Astrocyte of the cerebellum (primary cell): ENCODE measurements at places on chromosomes 11 and 22.

- no peak for DNase-seq
These were observed 318.1 kb upstream of the CTSC start for GRCh38 chr11:88655656-88656055.

DNA sequence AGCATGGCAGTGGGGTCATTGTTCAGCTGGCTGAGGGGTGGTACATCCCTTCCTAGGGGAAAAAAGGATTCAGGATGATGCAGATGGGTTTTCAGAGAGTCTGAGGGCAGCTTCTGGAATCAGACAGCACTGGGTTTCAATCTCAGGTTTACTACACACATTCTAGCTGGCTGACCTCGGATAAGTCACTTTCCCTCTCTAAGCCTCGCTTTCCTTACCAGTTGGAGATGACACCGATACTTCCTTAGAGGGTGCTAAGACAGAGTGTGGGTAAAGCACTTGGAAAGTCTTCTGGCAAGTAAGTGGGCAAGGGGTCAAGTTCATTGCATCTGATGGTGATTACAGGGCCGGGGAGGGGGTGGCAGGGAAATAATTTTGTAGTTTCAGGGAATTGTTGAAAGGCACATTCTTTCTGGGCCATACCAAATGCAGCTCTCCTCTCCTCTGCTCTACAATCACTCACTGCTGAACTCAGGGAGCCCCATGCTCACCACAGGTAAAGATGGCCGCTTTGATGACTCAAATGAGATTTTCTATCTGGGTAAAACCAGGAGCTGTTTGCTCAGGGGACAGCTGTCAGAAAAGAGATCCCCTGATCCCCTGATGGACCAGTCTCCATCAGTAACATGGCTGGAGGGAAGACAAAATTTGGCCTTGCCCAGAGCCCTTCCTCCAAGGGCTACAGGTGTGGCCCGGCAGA, 6.5 kb upstream of the MIAT start:
- DNase-seq = no peak

DNA sequence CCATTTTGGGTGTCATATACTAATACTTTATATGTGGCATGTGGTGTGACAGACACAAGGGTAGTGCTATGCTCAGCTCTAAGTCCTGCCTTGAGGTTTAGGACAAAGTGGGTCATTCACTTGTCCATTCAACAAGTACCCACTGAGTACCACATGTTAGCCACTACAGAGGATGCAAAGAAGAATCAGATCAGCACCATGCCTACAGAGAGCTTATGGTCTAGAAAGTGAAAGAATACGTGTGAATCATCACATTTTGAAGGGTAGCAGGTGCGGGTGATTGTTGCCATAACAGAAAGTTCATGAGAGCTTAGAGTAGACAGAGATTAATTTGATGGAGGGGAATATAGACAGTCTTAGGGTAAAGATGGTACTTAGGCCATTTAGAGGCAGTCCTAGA, 18.3 kb downstream of the CLMP start:
- no peak for DNase-seq

DNA sequence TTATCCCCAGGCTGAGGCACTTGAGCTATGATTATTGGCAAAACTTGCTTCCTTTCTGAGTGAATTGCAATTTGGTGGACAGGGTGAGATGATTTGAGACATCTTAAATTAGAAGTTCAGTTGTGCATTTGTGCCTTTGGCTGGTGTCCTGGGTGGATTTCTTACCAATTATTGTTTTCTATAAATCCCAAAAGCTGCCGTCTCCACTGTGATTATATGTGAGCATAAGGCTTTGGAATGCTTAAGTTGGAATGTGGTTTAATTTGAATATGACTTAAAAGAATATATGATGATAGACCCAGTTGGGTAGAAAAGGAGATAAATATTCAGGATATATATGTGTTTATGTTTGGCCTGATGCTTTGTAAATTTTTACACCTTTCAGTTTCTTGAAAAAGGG, 70.0 kb downstream of the EXT2 start:
- DNase-seq = no peak

GRCh38 chr11:110230377-110230776, 66.0 kb downstream of the RDX start:
- DNase-seq = no peak

DNA sequence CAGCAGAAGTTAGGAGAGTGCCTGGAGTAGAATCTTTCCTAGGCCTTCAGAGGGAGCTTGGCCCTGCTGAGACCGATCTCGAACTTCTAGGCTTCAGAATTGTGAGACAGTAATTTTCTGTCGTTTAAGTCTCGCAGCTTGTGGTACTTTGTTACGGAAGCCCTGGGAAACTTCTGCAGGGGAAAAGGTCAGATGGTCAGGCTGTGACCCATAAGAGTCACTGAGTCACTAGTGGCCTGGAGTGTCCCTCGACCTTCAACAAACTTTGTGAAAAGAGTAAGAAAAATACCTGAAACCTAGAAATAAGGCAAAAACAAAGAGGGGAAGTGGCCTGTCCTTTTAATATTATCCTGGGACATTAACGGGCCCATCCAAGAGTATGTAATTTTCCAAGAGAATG, 34.6 kb downstream of the CSNK2A3 start:
- no peak for DNase-seq

GRCh38 chr11:130215531-130216220, 56.1 kb downstream of the ST14 start:
- DNase-seq = no peak

DNA sequence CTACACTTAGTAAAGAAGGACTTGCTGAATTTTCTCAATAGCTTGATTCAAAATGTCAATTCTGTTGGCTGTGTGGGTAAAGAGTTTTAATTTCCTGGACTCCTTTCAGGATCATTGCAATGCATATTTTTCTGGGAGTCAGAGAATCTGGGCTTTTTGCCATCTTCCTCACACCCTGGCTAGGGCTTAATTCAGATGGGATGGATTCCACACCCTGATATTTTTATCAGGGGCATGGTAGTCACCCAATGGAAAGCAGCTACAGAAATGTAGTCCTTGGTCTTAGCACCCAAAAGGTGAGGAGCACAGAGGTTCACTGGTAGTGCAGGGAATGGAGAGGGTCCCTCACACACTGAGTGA, 79.3 kb downstream of the SGSM3 start:
- peak; percentile 70 for DNase-seq

DNA sequence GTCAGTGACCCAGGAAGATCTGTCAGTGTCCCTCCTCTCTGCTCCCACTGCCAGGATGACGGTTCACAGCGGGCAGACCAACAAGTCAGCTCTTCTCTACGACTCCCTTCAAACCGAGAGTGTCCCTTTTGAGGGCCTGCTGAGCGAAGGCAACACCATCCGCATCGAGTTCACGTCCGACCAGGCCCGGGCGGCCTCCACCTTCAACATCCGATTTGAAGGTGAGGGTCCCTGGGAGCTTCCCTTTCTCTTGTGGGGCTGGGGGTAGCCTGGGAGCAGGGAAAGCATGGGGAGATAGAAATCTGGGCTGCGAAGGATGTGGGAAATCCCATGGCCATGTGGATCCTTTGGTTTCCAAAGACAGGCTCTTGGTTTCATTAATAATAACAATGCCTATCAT, 118.4 kb upstream of the ASPHD2 start:
- no peak for DNase-seq
